ENCODE measurements at places on chromosomes 7 and 10. TPM values are rescaled to one million over a fixed set of nuclear protein-coding genes. Genes with fewer than 3 reads are reported as not detected.

The FAM25A gene
- total RNA-seq, result not detected

The MSMB gene
- not detected for total RNA-seq

The UNC5B gene
- total RNA-seq, result 0.48 TPM

The CCDC136 gene
- total RNA-seq, result 2.9 TPM

The ADAM12 gene
- 5.4 TPM for total RNA-seq

The HOXA7 gene
- 5.0 TPM for total RNA-seq

The LRRN3 gene
- total RNA-seq, result not detected

The EGR2 gene
- 0.34 TPM for total RNA-seq

The JCAD gene
- total RNA-seq, result 8.7 TPM

The P4HA1 gene
- 21.7 TPM for total RNA-seq

The RHOBTB1 gene
- 6.9 TPM for total RNA-seq

The WDR11 gene
- 23.5 TPM for total RNA-seq

The RBM33 gene
- total RNA-seq, result 29.0 TPM

The CLEC2L gene
- not detected for total RNA-seq

The KIAA1217 gene
- 2.8 TPM for total RNA-seq

The ITGA8 gene
- not detected for total RNA-seq

The VAX1 gene
- 1.7 TPM for total RNA-seq

The DGKI gene
- 0.86 TPM for total RNA-seq

The GDF2 gene
- not detected for total RNA-seq

The FOXI2 gene
- not detected for total RNA-seq

The CXCL12 gene
- total RNA-seq, result not detected

The NUDT13 gene
- total RNA-seq, result 2.5 TPM

The PPP1R3A gene
- not detected for total RNA-seq

The GRID2IP gene
- not detected for total RNA-seq

The CALML3 gene
- total RNA-seq, result not detected

The ZNF92 gene
- 4.6 TPM for total RNA-seq

The CALD1 gene
- total RNA-seq, result 87.3 TPM

The PTF1A gene
- not detected for total RNA-seq

The ZNF804B gene
- total RNA-seq, result not detected

The CPEB3 gene
- 0.16 TPM for total RNA-seq

The GTF2IRD2 gene
- total RNA-seq, result 6.2 TPM
